Activated CD4-positive, alpha-beta T cell treated with anti-CD3 and anti-CD28 coated beads, Interleukin-2, amount 50 U/mL, for 24 hours (primary cell): ENCODE measurements at places on chromosomes 7 and 10.

DNA sequence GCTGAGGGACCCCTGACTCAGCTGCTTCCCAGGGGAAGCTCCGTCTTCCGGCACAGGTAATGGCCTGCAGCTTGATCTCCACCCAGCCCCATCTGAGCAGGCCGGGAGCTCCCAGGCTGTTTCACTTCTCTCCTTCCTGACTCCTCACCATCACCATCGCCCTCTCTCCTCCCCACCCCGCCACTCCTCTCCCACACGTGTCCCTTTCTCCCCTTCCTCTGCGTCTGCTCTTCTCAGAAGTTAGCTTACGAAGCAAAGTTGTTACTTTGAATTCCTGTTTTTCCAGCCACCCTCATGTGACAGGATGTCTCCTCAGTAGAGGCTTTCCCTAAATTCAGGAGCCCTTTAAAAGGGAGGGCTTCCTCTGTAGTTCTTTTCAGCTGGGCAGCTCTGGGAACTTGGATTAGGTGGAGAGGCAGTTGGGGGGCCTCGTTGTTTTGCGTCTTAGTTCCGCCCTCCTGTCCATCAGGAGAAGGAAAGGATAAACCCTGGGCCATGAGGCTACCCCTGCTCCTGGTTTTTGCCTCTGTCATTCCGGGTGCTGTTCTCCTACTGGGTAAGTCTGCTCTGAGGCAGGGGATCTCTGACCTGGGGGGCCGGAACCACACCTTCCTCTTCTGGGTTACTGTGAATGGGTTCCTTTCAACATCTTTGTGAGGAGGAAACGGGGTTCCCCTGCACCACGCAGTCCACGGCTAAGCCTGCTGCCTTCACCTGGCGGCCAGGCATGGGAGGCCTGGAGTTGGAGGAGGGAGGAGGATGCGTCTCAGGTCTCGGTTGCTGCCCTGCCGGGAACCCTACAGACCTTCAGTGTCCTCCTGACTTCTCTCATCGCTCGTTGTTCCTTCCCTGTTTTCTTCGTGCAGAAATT, at the start of gene MRC1:
Gene MRC1, plus strand, starts transcription at position 378 of the 871 bp plus-strand sequence. Its CDS starts 118 bp downstream, at position 496.
- no peak for DNase-seq

- no peak for DNase-seq
Measured at GRCh38 chr10:14016011-14016536, 314.6 kb downstream of the FRMD4A start.

DNA sequence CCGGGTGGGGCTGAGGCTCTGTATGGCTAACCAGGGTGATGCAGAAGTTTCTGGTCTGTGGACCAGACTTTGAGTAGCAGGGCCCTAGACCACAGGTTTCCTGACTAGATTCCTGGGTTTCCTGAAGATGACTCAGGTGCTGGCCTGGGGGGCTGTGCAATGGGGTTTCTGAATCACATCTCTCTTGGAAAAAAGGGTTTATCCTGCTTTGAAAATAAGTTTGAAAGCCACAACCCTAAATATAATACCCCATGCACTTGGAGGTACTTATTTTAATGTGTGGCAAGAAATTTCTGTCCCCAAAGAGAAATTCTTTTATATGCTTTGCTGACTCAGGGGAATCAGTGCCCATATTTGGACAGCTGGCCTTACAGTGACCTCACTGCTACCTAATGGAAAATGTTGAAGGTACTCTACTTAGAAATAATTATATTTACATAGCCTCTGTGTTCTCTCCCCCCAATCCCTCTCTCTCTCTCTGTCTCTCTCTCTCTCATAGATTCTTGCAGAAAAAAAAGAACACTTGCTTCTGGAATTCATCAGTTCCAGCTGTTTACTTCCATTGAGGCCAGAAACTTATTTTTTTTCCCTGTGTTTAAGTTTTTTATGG, 184.4 kb upstream of the LYZL2 start:
- DNase-seq: no peak

DNA sequence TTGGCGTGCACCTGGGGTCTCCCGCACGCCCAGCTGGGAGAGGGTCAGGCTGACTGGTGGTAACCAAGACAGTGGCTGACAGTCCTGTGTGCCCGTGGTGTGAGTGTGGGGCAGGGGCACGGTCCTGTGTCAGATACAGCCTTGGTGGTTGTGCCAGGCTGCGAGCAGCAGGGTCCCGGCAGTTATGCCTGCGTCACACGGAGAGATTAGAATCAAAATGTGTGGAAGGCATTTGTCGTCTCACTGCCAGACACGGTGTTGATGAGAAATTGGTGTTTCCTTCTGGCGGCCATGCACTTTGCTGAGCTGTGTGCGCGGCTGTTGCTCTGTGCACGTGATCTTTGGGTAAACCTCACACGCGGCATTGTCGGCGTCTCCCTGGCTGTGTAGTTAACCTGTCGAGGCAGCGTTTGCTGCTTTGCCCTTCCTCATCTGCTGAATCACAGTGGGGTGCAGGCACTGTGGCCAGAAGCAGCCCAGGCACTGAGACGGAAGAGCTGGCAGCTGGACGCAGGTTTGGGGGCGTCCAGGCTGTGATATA, 87.7 kb downstream of the NKX6-2 start:
- no peak for DNase-seq

DNA sequence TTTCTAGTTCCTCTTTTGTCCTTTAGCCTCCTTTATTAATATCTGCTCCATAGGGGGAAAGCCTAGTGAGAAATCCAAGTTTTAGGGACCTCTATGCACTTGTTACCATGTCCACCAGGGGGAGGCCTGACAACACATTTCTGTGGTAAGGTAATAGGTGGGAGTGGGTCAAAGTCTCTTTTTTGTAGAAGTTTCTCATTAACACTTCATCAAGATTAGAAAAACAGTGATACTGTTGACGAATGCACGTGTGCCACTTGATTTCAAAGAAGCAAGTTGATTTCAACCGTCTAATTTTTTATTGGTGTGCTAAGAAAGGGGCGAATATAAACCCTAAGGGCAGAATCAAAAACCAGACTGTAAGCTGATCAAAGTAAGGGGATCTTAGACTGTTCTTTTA, 30.6 kb downstream of the CISD1 start:
- DNase-seq: peak; percentile 52

GRCh38 chr7:95793658-95794057, 21.3 kb downstream of the DYNC1I1 start:
- no peak for DNase-seq

DNA sequence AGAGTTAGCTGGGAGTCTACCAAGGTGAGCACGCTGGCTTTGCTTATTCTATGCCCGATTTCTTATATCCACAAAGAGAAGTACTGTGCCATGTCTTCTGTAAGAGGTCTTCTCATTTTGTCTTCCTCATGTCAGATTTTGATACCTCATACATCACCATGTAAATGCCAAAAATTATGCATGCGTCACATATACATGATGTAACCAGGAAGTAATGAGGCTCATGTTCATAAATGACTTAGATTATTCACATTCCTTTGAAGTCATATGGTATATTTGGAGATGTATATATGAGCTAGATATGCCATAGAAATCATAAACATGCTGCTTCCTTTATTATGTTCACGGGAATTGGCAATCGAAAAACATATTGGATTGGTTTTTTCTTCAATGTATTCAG, 97.7 kb upstream of the CELF2 start:
- no peak for DNase-seq

GRCh38 chr10:76558996-76559891, 1078.4 kb downstream of the KCNMA1 start:
- DNase-seq: no peak

GRCh38 chr7:131131746-131132431, 195.8 kb upstream of the MKLN1 start:
- no peak for DNase-seq

DNA sequence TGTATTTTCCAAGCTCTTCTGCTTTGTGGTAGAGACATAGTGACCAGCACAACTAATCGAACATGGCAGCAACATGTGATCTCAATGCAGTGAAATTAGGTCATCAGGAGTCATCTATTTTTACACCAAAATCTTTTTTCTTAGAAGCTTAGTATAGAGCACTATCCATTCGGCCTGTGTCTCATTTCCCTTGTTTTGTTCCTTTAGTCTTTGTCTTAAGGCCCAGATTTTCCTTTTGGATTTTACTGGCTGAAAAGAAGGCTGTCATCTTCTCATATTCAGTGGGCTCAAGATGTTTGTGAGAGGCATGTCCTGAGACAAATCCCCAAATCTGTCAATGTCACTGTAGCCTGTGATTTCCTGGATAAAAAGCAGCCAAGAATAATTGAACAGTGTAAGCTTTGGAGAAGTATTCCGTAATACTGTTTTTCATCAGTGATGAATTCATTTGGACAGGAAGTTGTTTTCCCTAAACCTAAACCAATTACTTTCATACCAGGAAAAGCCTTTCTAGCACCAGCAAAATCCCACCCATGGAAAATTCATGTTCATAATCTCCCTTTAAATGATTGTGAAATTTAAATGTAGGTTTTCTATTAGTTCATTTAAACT, 55.2 kb downstream of the MAGI2 start:
- DNase-seq: no peak

DNA sequence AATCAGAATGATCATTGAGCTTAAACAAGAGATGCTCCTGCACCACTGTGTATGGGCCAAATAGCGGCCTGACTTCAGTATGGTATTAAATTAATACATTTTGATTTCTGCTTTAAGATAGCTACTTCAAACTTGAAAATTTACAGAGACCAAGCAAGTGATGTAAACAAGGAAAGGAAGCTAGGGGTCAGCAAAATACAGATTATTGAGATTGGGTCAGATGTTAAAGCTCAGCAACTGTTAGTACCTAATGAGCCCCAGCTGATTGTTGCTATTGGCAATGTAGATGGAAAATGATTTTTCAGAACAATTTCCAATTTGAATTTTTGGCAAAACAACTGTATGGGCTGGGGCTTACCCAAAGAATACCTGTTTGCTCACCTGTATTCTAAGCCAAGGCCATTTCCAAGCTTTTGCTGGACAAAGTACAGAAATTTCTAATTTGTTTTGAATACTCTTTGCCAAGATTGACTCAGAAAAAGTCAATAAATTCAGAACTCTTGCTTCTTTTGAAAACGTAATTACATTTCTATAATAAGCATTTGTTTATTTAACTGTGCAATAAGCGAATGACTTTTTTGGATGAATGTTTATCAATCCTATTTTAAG, 23.0 kb upstream of the DLD start:
- no peak for DNase-seq

GRCh38 chr7:16963044-16963443, 81.3 kb upstream of the AGR3 start:
- DNase-seq: no peak

GRCh38 chr7:40211276-40212003, 76.6 kb downstream of the SUGCT start:
- DNase-seq: no peak

DNA sequence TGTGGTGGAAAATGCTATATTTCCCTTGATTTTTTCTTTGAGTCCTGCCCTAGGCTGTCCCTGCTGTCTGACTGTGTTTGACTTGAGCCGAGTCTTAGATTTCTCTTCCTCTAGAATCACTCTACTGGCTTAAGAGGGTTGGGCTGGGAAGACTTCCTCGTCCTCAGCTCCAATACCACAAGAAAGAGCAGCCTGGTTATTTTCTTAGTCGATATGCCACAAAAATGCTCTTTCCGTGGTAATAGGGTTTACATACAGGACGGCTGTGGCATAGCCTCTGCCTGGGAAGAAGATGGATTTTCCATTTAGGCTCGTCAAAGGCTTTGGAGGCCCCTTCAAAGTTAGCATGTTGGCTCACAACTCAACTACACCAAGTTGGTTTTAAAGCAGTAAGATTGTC, 212.0 kb upstream of the IGFBP3 start:
- no peak for DNase-seq

DNA sequence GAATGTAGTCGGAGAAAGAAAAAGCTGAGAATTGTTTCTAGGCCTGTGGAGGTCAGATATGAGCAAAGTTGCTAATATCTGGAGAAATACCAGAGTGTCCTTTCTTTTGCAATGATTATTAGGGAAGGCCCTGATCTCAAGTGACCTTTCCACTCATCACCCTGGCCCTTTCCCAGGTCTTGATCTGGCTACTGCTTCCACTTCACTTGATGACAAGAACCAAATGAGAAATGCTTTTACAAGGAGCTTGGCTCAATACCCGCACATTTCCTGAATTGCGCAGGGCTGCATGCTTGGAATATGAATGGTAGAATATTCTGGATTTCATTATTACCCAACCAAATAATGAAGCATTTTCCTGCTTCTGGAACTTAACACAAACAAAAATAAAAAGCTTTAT, 104.6 kb downstream of the ITGB8 start:
- DNase-seq: no peak

GRCh38 chr10:51860257-51860656, 160.9 kb upstream of the CSTF2T start:
- no peak for DNase-seq

- no peak for DNase-seq
Measured at GRCh38 chr10:52423369-52423768, 109.3 kb downstream of the DKK1 start.

DNA sequence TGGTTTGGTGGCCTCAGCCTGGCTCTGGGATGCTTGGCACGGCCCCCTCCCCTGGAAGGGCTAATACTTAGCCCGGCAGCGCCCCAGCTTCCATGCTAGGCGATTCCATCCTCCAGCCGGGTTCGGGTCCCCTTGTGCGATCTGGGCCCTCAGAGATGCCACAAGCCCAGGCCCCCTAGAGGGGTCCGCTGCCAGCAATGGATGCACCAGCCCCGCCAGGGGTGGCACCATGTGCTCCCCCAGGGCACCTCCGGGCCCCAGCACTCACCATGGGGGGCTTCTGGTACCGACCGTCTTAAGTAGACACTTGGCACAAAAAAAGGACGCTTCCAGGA, 125.7 kb upstream of the KCTD7 start:
- DNase-seq: no peak

GRCh38 chr10:34638406-34639054, 176.6 kb downstream of the PARD3 start:
- peak; percentile 63 for DNase-seq

- no peak for DNase-seq
Measured at GRCh38 chr10:6416892-6417512, 163.1 kb downstream of the PRKCQ start.

- DNase-seq: no peak
Measured at GRCh38 chr7:146375170-146375569, 258.6 kb downstream of the CNTNAP2 start.

DNA sequence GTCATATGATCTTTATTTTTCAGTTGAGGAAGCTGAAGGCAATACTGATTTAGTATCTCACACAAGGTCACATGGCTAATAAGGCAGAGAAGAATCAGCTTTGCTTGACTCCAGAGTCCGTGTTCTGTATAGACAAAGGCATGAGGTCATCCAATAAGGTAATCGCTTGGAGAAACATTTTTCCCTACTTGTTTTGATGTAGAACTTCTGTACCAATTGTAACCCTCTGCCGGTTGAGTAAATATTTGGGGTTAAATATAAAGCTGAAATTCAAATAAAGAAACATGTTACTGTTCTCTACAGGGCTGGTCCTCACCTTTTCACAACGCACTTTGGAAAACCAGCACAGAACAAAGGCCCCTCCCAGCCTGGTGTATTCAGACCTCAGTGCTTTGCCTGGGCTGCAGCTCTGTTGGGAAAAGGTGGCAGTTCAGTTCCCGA, 83.0 kb upstream of the INSYN2A start:
- no peak for DNase-seq

GRCh38 chr10:76572021-76572420, 1065.6 kb downstream of the KCNMA1 start:
- no peak for DNase-seq

DNA sequence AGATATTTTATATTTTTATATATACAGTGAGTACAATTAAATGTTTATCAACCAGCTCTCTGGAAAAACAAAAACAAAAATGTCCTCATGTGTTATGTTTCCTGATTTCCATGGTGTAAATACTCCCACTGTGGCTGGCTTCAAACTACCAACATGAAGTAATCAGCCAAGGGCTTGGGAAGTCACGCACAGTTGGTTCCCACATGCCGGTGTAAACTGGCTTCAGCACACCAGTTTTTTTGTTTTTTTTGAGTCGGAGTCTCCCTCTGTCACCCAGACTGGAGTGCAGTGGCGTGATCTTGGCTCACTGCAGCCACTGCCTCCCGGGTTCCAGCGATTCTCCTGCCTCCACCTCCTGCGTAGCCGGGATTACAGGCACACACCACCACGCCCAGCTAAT, 11.8 kb downstream of the OSBPL3 start:
- no peak for DNase-seq
